ENCODE measurements at places on chromosomes 7 and 10.

GRCh38 chr7:71982851-71983250, 429.3 kb downstream of the CALN1 start:
- no peak for DNase-seq

- no peak for DNase-seq
These were observed 65.3 kb downstream of the KMT2E start for GRCh38 chr7:105079348-105079747.

GRCh38 chr7:91263384-91264045, 718 bp upstream of the FZD1 start:
- DNase-seq = no peak

DNA sequence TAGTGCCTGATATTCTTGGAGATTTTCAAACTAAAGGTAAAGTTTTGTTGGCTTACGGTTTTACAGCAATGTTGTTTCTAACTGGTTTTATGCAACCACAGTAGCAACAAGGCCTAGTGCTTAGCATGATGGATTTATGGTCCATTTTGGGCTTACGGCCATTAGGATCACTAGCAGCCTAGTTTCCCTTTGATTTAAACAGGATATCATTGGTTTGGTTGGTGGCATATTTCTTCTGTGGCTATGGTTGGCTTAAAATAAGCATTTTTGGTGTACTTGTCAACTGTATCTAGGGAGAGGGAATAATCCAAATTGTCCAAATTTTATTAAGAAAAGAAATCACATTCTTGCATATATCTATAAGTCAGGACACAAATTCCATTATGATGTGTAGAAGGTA, 194.0 kb downstream of the HDAC9 start:
- peak; percentile 43 for DNase-seq

- no peak for DNase-seq
These were observed 56.8 kb downstream of the TPST1 start for GRCh38 chr7:66261941-66262340.

GRCh38 chr10:69446229-69446628, 5.0 kb upstream of the TSPAN15 start:
- no peak for DNase-seq

GRCh38 chr10:89213191-89213808, 6.2 kb upstream of the CH25H start:
- DNase-seq = peak; percentile 70

DNA sequence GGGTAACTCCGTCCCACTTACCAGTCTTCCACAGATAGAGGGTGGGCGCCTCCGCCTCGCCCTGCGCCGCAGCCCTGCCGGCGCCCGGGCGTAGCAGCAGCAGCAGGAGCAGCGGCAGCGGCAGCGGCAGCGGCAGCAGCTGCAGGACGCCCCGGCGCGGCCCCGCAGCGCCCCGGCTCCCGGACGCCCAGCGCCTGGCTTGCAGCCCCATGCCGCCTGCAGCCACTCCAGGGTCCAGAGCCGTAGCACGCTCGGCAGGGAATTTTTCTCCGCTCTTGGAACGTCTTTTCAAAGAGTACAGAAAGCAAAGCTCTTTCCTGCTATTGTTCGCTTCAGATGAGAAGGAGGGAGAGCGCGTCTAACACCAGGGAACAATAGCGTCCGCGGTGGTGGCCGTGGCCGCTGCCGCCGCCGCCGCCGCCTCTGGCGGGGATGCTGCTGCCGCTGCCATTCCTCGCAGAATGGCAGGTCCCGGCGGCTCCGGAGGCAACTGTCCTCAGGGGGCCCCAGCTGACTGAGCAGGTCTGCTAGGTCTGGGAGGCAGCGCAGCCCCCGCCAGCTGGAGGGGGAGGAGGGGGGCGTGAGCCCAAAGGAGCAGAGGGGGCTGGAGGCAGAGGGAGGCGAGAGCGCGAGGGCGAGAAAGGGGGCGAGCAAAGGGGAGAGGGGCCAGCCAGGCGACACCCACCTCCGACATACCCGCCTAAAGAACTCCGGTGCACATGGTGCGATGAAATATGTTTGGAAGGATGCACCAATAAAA, at the start of gene THSD7A:
Gene THSD7A, minus strand, starts transcription at position 463 of the 760 bp plus-strand sequence. Its CDS starts 252 bp downstream, at position 211.
- peak; percentile 51 for DNase-seq

- DNase-seq = peak; percentile 94
These were observed 43.8 kb upstream of the ZNF438 start for GRCh38 chr10:31075434-31075833.

DNA sequence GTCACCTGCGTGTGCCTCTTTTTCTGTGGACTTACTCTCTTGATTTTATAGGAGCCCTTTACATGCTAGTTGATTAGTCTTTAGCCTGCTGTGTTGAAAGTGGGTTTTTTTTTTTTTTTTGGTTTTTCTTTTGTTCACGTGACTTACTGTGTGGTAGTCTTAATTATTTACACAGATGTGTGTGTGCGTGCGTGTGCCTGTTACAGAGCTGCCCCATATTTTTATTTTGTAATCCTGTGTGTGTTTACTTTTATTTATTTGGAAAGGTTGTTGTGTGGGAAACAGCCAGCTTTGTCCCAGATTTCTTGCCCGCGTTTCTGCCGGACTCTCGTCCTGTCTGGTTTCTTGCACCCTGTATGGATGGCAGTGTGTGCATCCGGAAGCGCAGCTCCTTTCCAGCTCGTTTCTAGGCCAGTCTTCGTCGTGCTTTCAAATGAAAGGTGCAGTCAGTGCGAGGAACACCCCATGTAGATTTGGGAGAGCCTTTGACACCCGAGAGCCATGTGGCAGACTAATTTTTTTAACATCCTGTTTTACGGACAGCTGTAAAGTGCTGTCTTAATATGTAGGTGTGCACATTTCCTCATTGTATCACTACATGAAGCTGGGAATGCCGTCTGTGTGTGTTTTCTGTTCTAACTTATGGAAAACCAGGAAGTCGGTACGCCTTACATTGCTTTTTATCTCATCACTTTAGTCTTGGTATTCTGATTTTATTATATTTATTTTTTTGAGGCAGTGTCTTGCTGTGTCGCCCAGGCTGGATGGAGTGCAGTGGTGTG, 55.6 kb downstream of the DNAJB6 start:
- no peak for DNase-seq

DNA sequence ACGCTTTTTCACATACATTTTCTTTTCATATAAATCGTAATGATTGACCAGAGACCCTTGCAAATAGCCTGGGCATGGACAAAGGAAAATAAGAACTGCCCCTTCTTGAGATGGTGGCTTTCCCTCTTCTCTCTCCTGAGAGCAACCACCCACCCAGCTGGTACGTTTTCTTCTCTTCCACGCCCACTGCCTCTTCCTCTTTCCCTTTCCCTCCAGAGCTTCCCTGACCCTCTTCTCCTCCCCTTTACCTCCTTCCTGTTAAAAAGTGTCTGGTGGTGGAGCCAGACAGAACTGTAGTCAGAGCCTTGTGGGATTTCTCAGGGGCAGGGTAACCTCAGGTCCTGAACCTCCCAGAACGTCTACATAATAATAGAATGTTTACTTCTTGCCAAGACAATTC, 23.2 kb downstream of the GPR141 start:
- no peak for DNase-seq

- peak; percentile 94 for DNase-seq
These were observed 2.4 kb upstream of the INHBA start for GRCh38 chr7:41705109-41705901.

DNA sequence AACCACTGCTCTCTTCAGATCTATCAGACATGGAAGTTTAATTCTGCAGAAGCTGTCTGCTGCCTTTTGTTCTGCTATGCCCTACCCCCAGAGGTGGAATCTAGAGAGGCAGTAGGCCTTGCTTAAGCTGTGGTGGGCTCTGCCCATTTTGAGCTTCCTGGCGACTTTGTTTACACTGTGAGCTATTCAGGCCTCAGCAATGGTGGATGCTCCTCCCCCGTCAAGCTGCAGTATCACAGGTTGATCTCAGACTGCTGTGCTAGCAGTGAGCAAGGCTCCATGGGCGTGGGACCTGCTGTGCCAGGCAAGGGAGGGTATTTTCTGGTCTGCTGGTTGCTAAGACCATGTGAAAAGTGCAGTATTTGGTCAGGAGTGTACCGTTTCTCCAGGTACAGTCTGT, 45.1 kb upstream of the CDK14 start:
- DNase-seq = no peak

All from astrocyte of the spinal cord (primary cell).